ENCODE measurements at places on chromosomes 4 and X.

GRCh38 chrX:38138900-38139299, 81.8 kb downstream of the SRPX start:
- no peak for DNase-seq

- no peak for DNase-seq
Observed at GRCh38 chr4:155161357-155161756, 47.1 kb upstream of the NPY2R start.

- DNase-seq = no peak
Observed at GRCh38 chr4:54661169-54661568, 3.4 kb downstream of the KIT start.

DNA sequence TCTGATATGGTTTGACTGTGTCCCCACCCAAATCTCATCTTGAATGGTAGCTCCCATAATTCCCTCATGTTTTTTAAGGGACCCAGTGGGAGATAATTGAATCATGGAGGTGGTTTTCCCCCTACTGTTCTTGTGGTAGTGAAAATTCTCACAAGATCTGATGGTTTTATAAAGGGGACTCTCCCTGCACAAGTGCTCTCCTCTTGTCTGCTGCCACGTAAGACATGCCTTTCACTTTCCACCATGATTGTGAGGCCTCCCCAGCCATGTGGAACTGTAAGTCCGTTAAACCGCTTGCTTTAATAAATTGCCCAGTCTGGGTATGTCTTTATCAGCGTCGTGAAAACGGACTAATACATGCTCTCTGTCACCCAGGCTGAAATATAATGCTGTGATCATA, 200.9 kb upstream of the SLIT2 start:
- DNase-seq = no peak

- DNase-seq = no peak
Observed at GRCh38 chr4:82679531-82679930, 117.7 kb upstream of the TMEM150C start.

DNA sequence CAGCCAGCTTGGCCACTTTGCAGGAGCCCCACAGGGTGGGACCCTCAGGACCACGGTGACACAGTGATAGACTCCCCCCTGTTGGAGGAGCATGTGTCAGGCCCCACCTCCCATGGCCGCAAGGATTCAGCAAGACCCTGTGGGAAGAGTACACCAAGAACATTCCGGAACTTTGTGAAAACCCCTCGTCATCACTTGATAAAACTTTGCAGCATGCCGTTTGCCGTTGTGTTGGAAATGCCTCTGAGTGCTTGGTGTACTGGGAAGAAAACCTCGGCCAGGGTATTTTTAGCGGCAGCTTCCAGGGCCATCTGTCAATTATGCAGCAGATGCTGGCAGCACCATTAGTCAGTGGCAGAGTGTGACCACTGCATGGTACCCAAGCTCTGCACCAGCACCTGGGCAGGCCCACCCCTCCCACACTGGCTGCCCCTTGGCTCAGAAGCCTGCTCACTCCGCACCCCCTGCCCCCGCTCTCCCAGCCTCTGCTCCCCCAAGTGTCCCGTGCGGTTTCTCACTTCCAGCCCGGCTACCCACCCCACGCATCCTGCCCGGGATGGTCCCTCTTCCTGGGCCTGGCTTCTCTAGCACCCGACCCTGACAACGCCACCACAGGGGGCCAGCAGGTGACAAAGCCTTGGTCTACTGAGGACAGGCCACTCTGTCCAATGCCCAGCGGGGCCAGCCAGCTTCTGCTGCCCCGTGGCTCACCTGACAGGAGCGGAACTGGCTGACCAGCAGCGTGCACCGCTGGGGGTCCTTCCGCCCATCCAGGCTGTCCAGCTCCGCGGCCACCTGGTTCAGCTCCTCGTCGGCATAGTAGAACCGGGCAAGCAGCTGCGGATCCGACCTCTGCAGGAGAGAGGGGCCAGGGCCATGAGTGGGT, 65.0 kb downstream of the ZFYVE28 start:
- peak; percentile 20 for DNase-seq

DNA sequence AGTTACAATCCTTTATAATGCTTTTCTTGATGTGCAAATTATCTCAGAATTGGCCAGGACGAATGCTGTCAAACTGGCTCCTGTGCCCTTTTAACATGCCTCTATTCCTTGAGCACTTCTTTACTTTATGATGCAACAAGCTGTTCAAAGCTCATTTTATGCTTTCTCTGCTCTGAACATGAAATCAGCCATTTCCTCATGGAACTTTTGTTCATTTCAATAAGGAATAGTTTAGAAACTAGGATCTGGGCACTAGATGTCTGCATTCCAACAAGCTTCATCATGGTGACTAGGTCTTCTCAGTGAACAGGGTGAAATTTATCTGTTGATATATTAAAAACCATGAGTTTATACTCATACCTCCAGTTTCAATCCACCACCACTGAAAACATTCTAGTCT, 87.3 kb upstream of the TEX13A start:
- DNase-seq = no peak

GRCh38 chr4:139526928-139527327, 29.1 kb downstream of the SETD7 start:
- DNase-seq = no peak

GRCh38 chr4:154985673-154986072, 204.6 kb downstream of the RBM46 start:
- DNase-seq = no peak

DNA sequence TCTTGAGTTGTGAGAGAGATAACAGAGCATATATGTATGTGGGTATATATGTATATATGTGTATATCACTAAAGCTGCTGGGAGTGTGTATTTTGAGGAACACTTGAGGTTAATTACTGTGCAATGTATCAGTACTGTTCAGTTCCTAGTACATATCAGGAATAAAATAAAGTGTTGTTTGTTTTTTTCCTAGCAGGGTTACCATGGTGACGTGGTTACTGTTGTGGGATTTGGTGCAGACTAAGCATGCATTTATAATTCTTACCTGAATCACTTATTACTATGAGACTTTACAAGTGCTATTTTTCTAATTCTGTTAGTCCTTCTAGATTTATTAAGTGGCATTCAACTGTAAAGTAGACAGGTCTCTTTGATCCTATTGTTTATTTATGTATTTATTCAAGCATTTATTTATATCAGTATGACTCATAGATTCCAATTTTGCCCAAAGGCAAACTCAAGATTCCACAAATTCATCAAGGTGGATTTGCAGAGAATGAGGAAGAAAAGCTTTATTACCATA, 26.9 kb upstream of the BEX4 start:
- no peak for DNase-seq

- DNase-seq = no peak
Observed at GRCh38 chrX:100931218-100931924, 2.7 kb upstream of the XKRX start.

DNA sequence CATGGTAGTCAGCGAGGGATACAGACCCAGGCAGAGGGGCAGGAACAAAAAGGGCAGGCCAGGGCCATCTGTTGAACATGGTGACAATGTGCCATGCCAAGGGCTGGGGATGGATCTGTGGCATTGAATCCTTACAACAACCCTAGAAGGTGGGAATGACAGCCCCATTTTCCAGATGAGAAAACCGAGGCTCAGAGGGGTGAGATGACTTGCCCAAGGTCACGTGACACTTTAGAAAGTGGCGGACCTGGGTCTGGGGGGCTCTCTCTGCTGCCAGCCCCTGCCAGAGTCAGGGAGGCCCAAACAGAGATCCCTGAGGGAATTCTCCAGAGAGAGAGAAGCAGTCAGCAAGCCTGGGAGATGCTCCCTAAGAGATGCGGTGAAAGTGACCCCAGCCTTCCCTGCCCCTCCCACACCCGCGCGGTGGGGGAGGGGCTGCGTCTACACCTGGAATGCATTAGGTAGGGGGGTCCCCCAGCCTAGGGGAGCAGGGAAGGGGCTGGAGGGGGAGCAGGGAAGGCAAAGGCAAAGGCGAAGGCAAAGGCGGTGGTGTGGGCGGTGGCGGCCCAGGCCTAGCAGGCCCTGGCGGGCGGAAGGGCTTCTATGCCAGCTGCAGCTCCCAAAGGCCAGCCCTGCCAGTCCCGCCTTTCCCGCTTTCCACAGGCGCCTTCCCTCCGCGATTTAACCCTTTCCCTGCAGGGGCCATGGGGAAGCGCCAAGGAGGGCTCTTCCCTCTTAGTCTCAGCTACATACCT, 13.0 kb downstream of the FGD1 start:
- DNase-seq = no peak

DNA sequence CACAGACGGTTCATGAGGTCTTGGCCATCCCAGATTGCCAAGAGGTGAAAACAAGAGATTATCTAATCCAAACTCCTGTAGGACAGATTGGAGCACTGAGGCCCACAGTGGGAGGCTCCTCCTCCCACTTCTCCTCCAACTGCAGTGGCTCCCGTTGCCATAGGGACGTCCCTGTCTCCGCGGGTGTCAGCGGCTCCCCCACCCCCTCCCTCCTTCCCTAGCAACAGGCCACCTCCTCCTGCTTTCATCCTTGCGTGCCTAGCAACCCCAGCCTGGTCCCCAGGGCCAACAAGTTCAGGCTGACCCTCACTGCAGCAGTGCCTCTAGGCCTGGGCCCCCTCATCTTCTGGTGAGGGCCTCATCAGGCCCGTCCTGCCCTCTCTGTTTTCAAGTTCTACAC, 6.8 kb upstream of the IQSEC2 start:
- peak; percentile 30 for DNase-seq

- DNase-seq = peak; percentile 63
Observed at GRCh38 chrX:120244735-120245498, 5.7 kb upstream of the ZBTB33 start.

DNA sequence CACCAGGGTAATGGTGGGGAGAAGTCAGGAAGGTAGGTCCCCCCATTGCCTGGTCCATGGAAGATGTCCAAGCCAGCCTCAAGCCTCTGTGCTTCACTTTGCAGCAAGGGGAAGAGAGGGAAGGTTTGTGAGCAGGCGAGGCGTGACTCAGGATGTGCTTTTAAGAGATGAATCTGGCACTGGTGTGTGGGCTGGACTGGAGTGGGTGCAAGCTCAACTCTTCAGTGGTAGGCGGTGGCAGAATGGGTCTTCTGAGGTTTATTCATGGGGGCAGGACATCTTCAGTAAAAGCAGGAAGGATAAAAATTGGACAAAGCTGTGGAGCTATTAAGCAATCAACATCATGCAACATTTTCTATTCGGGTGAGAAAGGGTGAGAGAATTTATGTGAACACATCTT, 19.4 kb downstream of the GPM6B start:
- no peak for DNase-seq

GRCh38 chr4:98507299-98507698, 151.1 kb downstream of the TSPAN5 start:
- DNase-seq = no peak

- DNase-seq = no peak
Observed at GRCh38 chr4:39970671-39971640, 6.8 kb downstream of the PDS5A start.

DNA sequence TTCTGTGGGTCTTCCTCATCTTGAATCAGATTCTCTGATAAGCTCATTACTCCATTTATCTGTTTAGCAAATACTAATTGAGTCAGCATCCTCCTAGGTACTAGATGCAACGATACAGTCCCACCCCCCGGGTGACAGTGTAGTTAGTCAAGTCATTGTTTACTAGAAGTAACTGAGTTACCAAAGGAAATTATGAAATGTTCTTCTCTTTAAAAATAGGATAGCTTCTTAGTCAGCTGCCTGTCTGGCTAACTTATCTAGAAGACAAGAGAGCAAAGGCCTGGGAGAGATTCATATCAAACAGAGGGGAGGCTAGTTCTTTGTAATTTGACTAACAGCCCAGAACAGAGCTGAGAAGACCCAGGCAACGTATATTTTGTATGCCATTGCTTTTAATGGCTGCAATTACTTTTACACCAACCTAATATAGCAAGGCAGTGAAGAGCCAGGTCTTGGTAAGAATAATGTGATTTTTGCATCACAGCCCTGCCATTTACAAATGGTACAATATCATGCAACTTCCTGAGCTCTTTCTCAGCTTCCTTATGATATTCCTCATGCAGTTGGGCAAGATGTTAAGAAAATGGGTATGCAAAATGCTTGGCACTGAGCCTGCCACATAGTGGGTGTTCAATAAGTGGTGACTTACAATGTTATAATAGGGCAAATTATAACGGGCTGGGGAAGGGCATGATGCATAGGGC, 149.9 kb downstream of the CHIC2 start:
- DNase-seq = no peak

GRCh38 chr4:31964685-31965084, 1244.5 kb downstream of the PCDH7 start:
- DNase-seq = no peak

- DNase-seq = no peak
Observed at GRCh38 chr4:98653890-98654867, 4.2 kb downstream of the TSPAN5 start.
